Thoracic aorta (tissue), 2 donors: ENCODE measurements at places on chromosomes 7 and 10.

GRCh38 chr7:150975536-150976319 is 2.4 kb downstream of the KCNH2 start:
- no peak for DNase-seq

GRCh38 chr10:54282012-54282411 is 519.0 kb downstream of the PCDH15 start:
- DNase-seq, result no peak

- no peak for DNase-seq
These were observed 612.4 kb downstream of the TNS3 start for GRCh38 chr7:46969303-46970130.

DNA sequence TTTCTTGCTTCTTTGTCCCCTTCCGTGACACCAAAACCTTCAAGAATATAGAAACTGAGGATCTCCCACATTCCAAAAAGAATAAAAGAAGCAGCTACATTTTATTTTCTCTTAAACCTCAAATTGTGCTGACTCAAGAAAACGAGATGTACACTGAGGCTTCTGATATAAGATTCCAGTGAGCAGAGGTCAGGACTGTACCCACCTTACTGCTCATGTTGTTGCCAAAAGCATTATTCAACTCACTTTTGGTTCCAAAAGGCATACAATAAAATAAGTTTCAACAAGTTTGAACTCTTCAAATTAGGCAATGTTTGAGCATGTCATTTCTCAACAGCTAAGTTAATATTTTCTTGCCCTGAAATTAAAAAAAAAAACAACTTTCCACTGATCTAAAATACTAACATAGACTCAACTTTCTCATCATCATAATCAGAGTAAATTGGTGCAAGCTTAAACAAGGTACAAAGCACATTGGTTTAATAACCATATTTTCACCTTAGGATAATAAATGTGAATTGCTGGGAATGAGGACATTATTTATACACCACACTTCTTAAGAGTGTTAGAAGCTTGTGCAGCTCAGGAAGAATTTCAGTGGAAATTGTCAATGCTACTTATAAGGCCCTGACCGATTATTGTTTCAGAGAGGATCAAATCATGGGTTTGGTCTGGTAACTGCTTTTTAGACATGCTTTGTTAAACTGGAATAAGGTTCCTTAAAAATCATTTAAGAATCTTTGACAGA is 629.0 kb upstream of the IGFBP3 start:
- no peak for DNase-seq

DNA sequence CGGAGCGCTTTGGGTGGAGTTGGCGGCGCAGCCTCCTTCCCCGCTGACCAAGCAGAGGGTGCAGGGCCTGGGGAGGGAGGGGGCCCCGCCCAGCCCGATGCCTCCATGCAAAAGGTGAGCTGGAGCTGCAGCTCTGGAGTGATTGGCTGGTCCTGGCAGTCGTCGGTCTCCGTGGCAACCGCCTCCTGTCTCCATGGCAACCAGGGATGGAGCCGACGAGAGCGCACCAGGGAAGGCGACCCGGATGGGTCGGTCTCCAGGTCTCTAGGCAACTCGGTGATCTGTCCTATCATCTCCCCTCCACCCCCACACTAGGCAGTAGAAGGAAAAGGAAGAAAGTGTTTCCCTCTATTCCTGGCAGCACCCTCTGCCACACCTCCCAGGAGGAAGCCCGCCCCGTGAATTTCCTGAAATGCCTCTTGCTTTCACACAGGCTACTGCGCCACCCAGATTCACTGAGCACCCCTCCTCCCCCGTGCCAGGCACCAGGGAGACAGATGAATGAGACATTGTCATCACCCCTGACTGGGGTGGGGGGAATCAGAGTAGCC is 647 bp upstream of the NACAD start:
- no peak for DNase-seq

GRCh38 chr7:41403291-41403690 is 299.6 kb downstream of the INHBA start:
- DNase-seq, result no peak

- no peak for DNase-seq
These were observed 55.4 kb upstream of the MXI1 start for GRCh38 chr10:110151971-110152370.

- DNase-seq, result no peak
These were observed 52.8 kb downstream of the LSMEM1 start for GRCh38 chr7:112533591-112533990.

- DNase-seq, result no peak
These were observed 20.6 kb upstream of the MCM10 start for GRCh38 chr10:13140627-13141190.

DNA sequence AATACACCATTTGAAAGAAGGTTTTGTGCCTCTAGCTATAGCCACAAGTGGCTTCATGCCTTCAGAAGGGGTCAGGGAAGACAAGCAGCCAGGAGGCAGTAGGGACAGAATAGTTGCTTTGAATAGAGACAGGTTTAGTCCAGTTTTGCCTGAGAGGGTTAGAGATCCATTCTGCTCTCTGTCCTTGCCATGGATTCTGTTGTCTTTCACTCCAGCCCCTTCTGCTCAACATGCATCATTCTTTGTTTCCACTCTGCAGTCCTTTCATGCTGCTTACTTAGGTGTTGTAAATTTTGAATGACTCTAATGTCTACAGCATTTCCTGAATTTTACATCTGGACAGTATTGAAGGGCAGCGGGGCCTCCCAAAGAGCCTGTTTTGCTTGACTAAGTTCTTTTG is 60.3 kb downstream of the CNTNAP2 start:
- no peak for DNase-seq

- no peak for DNase-seq
These were observed 10.7 kb upstream of the INSYN2A start for GRCh38 chr10:127207081-127207480.

GRCh38 chr10:90665905-90666662 is 191.8 kb downstream of the HTR7 start:
- DNase-seq, result no peak

- DNase-seq, result no peak
These were observed 620 bp downstream of the BET1 start for GRCh38 chr7:94003446-94004023.

DNA sequence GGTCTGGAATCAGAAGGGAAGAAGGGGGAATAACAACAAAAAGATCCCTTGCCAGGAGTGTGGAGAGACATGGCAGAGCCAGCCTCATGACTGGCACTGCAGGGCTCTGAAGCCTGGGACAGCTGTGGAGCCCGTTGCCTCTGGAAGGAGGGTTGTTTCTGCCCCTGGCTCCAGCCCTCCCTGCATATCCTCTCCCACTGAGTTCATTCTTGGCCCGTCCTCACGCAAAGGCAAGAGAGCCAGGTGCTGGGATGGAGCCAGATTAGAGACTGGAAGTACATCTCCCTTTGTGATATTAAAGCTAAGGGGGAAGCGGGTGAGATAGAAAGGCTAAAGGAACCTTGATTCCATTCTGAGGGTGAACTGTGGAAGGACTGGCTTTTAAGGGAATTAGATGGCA is 141.5 kb upstream of the NPVF start:
- DNase-seq, result no peak

- DNase-seq, result no peak
These were observed 610.6 kb downstream of the SDK1 start for GRCh38 chr7:3911685-3912084.

DNA sequence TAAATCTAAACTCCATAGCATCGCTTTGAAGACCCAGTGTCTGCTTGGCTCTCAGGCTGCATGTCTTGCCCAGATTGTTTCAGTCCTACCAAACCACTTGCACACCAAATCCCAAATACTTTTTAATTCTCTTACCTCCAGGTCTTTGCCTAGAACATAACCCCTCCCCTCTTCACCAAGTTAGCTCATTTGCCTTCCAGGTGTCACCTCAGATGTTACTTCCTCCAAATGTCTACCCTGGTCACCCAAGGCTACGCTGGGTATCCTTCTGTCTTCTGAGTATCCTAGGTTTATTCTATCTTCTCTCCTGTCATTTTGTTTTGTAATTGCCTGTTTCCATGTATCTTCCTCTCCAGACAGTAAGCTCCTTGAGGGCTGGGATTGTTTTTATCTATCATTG is 11.1 kb downstream of the SLC25A28 start:
- no peak for DNase-seq

DNA sequence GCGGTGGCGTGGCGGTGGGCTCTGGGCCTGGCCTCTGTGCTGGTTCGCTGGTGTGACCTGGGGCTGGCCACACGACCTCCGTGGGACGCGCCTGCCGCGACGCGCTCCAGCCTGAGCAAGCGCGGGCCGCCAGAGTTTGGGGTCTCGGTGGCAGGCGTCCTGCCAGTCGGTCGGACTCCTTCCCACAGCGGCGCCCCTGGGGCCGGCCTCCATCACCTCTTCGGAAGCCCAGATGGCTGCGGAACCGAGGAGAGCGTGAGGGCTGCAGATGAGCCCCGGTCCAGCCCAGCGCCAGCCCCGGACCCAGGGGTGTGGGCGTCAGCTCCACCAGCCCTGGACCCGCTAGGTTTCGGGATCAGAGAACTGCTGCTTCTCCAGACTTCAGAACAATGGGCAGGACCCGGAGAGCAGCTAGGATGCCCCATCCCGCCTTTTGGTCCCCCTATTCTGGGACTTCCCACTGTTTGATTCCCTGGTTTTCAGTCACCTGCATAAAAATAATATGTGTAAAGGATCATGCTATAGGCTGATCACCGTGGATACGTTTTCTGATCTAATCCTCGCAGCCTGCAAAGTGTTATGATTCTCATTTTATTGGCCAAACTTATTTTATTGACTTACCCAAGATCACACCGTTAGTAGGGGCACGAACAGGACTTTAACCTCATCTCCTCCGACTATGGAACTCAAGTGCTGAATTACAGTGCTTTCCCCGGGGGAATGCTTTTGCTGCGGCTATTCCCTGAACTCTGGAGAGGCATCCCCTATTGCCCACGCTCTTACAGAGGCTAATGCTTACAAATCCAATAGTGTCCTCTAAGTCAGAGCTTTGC is 2.8 kb downstream of the CYP26C1 start:
- DNase-seq, result no peak

GRCh38 chr10:83965473-83965872 is 173.8 kb upstream of the GHITM start:
- DNase-seq, result no peak

- DNase-seq, result no peak
These were observed 1.4 kb downstream of the SEC23IP start for GRCh38 chr10:119893845-119894427.

DNA sequence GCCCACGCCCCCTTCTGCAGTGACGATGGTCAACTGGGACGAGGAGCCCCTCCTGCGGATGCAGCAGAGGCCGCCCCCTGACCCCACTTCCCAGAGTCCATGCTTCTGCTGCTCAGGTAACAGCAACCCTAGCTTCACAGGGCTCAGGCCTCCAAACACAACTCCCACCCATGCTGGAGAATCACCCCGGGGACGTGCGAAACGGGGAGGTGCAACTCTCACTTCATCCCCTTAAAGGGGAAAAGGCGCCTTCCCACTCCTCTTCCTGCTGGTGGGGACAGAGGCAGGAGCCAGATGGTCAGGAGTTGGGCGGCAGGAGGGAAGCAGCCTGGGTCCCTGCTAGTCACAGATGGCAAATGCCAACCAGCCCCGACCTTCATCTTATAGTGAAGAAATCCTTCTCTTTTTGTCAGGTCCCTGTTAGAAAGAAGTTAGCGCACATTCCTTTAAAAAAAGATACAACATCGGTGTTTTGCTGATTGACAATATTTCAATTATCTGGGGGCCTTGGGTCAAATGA is 155.4 kb downstream of the DIP2C start:
- DNase-seq, result no peak

- DNase-seq, result no peak
These were observed 297.0 kb upstream of the PITRM1 start for GRCh38 chr10:3469639-3470020.

- DNase-seq, result no peak
These were observed 22.9 kb downstream of the ABRAXAS2 start for GRCh38 chr10:124824507-124824906.

DNA sequence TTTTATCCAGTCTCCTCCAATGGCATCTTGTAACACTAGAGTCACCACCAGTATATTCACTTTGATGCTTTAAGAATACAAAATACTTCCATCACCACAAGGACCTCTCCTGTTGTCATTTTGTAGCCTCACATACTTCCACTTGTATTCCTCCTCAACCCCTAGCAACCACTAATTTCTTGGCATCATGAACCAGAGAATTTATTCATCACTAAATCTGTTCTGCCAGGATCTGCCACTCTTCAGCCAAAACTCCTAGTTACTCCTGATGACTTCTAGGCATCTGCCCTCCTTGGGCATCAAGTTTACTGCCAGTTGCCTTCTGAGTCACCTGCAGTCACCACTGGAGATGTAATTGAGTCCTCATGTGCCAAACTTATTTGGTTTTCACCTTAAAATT is 906.8 kb downstream of the CNTNAP2 start:
- no peak for DNase-seq
